Right hindlimb (tissue), 1 donor: ENCODE measurements at places on chromosomes 1 and 21.

GRCh38 chr1:165069829-165070228, 286.7 kb downstream of the LMX1A start:
- no peak for DNase-seq

- DNase-seq, result no peak
These were observed 3.5 kb downstream of the ZNF436 start for GRCh38 chr1:23366146-23366545.

DNA sequence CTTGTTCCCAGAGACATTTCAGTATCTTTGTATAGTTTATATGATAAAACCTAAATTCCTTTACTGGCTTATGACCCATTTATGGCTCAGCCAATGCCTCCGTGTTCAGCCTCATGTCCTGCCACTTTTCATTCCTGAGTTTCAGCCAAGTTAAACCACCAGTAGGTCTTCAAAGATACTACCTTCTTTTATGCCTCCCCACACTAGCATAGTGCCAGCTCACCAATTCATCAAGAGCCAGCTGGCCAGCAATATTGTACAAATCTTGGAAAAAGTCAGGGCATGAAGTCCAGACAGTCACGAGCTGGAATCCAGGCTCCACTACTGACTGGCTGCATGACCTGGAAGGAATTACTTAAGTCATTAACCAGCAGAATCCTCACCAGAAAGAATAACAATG, 446.0 kb downstream of the GPATCH2 start:
- DNase-seq, result no peak

DNA sequence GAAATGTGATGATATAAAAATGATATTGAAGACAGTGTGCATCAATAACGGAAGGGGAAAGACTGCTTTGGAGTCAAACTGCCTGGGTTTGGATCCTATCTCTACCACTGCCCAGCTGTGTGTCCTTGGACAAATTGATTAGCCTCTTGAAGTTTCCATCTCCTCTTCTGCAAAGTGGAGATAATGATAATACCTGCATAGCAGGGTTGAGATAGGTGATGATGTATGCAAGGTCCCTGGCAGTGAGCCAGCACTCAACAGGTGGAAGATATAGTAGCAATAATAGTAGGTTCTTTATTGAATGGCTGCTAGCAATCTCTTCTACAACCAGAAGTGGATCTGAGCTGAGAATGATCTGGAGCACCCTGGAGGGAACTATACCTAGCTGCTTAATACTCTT, 166.7 kb downstream of the MIS18A start:
- DNase-seq, result no peak

DNA sequence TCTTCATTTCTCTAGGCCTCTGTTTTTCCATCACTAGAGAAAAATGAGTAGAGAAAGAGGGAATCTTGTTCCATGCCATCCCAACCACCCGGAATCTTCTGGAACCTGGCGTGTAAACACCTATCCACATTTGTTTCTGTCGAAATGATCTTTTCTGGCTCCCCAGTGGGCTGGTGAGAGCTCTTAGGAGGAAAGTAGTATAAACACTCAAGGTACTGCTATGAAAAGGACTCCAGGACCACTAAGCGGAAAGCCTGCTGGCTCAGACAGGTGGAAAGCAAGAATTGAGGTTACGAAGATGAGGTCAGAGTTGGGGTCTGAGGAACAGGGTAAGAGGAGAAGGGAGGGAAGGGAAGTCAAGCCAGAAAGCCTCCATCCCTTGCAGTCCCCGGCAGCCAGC, 90.8 kb downstream of the PLXNA2 start:
- no peak for DNase-seq

GRCh38 chr1:121443001-121443540, 258.3 kb downstream of the SRGAP2C start:
- DNase-seq, result no peak

GRCh38 chr1:112264010-112264409, 132.0 kb upstream of the CTTNBP2NL start:
- DNase-seq, result no peak

- DNase-seq, result no peak
These were observed 30.8 kb downstream of the LTN1 start for GRCh38 chr21:28961927-28962326.
